ENCODE measurements at places on chromosomes 6 and 20. TPM values are rescaled to one million over a fixed set of nuclear protein-coding genes. Genes with fewer than 3 reads are reported as not detected.
A peak's percentile ranks its signal among the peaks of the same experiment; 100 is the strongest.

DNA sequence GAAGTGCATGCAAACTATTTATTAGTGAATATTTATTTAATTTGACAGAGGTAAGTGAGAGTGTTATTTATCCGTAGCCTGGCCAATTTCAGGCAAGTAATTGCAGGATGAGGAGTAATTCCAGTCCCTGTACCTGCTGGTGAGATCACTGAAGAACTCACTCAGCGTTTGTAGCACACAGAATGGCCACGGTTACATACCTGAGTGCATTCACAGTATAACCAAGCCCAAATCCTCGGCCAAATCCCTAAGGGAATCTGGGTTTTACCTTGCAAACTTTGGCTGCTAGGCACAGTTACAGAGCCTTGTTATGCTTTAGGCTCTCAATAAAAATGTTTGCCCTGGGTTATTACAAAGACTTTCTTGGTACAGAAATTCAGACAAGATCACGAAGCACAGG is 93.3 kb downstream of the KCNQ5 start:
- no peak for DNase-seq

GRCh38 chr6:53887316-53887715 is 92.5 kb downstream of the LRRC1 start:
- DNase-seq, result no peak

EZR gene
- total RNA-seq, result 1,402 TPM

DNA sequence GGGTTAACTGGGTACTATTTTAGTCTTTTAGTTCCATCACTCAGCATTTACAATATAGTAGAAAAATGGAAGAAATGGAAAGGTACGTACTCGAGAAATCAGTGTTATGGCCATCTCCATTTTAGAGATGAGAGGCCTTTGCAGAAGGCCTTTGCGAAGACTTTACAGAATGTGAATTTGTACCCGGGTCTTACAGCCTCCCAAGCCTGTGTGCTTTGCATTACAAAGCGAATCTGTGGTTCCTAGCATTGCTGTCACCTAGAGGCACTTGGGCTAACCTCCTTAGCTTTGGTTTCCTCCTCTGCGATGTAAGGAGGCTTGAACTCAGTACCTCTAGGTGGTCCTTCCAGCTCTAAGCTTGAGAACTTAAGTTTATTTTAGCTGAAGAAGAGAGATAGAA is 10.9 kb downstream of the VAPB start:
- no peak for DNase-seq

GRCh38 chr20:61980647-61981583 is 84.8 kb downstream of the TAF4 start:
- peak; percentile 3 for DNase-seq
